Hepatocyte (in vitro differentiated cells): ENCODE measurements at places on chromosomes 1 and 21. TPM values are rescaled to one million over a fixed set of nuclear protein-coding genes. Genes with fewer than 3 reads are reported as not detected.
A peak's percentile ranks its signal among the peaks of the same experiment; 100 is the strongest.

Gene NCAM2
- total RNA-seq, result 6.3 and 14.4 TPM in 2 replicates

DNA sequence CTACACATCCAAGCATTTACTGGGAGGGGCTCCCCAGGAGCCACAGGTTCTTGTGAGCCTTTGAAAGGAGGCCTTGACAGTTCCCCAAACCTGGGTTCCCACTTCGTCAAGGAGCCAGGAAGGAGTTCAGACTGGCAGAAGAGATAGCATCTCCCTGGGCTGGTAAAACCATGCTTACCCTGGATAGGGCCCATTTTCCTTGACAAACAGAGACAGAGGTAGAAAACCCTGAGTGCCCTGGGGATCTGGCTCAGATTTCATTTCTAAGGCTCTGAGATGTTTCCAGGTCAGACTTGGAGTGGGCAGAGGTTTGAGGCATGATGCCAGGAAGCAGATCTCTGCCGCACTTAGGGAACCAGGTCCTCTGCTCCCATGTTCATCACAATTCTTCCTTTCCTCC, 2.7 kb downstream of the ETNK2 start:
- DNase-seq, result no peak

GRCh38 chr1:232142403-232143314, 487.3 kb downstream of the SIPA1L2 start:
- DNase-seq, result no peak

DNA sequence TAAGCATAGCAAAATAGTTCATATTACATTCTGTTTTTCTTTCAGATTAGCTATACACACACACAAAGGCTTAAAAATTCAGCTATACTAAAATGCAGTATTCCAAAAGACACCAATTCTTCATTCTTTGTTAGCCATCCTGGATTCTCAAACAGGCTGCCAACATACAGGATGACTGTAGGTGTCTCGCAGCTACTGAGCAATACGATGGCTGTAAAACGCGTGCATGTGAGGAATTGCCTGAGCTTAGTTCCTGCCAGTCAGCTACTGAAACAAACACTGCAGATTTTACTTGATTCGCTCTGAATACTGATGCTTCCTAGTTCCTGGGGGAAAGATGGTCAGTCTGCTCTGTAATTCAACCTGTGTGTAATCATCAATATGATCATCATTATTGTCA, 24.7 kb upstream of the HMGN1 start:
- DNase-seq, result peak; percentile 69

DNA sequence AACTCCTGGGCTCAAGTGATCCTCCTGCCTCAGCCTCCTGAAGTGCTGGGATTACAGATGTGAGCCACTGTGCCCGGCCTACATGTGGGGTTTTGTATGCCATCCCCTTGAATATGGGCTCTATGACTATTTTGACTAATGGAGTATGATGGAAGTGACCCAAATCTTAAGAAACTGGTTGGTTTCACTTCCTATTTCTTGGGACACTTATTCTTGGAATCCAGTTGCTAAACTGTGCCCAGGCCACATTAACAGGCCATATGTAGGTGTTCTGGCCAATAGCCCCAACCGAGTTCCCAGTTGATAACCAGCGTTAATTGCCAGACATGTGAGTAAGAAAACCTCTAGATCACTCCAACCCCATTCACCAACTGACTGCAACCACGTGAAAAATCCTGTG, 36.3 kb upstream of the CLIC4 start:
- no peak for DNase-seq
